ENCODE measurements at places on chromosomes 5 and 9.

DNA sequence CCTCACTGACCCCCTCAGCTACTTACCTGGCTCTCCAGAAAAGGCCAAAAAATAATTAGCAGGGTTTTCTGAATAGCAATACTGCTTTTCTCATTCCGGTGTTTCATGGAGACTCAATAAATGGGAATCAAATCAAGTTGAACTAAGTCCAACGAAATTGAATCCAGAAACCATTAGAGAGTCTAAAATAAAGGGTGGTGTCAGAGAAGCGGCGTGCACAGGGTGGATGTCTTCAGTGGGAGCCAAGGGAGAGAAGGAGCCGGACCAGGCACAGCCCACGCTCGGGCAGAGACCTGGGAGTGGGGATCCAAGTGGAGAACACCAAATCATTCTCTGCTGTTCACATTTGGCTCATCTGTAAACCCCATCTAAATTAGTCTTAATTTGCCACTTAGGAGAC lies 40.2 kb upstream of the WWC1 start:
- no peak for DNase-seq

- peak; percentile 68 for DNase-seq
These were observed 693 bp downstream of the DPYSL3 start for GRCh38 chr5:147509041-147509709.

DNA sequence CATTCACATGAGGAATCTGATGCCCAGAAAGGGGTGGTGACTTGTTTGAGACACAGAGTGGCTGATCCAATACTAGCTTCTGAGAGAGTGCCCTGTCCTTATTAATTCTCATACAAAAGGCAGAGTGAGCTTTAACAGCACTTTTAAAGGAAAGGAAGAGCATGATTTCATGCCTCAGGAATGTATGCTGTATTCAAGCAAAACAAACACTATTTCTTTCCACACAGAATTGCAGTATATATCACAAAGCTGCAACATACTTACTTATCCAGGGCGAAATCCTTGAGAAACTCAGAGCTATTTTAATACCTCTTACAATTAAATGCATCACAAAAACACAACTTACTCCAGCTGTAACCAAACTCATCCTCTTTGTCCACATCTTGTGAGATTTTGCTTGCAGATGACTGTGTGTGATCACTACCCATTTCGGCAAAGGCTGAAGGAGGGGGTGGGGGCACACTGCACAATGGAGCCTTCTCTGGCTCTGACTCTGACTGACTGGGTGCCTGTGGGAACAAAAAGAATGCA lies 139.8 kb downstream of the MPDZ start:
- DNase-seq = peak; percentile 46

GRCh38 chr9:137725598-137725997 lies 106.8 kb downstream of the EHMT1 start:
- DNase-seq = no peak

DNA sequence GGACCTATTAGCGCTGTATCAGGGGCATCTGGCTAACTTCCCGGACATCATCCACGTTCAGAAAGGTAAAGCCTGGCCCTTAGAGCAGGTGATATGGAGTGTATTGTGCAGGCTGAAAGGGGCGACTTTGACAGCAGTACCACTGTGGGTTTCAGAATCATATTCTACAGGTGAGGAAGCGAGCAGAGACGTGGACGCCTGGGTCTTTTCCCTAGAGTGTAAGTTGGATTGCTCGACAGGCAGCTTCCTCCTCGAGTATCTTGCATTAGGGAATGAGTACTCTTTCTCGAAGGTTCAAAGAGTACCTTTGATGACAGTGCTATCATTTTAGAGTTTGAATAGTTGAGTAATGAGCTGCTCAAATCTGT lies 1.9 kb downstream of the SNX18 start:
- no peak for DNase-seq

DNA sequence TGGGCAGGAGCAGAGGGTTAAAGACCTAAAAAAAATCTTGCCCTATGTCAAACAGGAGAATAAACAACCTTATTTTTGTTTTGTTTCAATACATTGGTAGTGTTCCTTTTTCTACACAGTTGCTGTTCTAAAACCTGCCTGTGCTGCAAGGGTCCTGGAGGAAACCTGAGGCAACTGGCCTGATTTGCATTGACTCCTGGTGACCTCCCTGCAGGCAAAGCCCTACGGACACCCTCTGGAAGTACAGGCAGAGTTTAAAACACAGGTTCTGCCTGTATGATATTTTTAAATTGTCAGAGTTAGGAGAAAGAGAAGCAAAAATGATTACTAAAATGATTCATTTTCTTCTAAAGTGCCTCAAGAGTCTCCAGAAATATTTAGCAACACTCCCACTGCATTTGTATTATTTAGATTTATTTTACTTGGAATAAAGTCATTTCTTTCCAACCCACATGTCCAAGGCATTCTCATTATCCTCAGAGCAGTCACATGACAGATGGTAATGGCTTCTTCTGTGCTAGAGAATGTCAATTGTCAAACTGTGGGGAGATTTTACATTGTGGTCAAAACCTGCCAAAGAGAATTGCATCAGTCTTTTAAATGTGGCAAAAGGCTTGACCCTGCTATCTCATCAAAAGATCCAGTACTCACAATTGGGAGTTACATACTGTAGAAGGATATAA lies 559.6 kb downstream of the CETN3 start:
- peak; percentile 21 for DNase-seq

- no peak for DNase-seq
These were observed 40.3 kb upstream of the TNFAIP8 start for GRCh38 chr5:119315516-119315949.

DNA sequence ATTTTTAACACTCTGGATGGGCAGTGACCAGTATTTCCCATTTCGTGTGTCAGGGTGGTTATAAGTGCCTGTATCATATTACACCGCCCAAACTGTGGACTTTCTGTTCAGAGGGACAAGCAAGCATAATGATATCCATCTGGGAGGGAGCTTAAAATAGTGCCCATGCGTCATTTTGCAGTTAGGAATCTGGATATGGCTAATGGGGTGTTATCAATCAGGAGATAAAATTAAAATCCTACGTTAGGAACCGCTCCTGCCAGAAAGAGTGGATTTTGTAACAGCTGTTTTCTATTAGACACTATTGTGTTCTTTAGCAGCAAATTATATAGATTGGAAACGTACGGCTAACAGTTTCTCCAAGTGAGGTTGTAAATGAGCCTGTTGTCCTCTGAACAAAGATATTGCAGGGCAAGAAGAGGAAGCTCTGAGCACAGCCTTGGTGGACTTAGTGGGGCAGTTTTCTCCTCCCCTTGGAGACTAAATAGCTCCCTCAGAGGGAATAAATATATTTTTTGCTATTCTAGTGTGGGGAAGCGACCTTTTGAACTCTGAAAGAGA lies 160.4 kb downstream of the SPATA31D1 start:
- peak; percentile 41 for DNase-seq

GRCh38 chr5:100550531-100551051 lies 15.4 kb downstream of the FAM174A start:
- DNase-seq = no peak

- no peak for DNase-seq
These were observed 43.2 kb downstream of the SEMA4D start for GRCh38 chr9:89454498-89455355.

DNA sequence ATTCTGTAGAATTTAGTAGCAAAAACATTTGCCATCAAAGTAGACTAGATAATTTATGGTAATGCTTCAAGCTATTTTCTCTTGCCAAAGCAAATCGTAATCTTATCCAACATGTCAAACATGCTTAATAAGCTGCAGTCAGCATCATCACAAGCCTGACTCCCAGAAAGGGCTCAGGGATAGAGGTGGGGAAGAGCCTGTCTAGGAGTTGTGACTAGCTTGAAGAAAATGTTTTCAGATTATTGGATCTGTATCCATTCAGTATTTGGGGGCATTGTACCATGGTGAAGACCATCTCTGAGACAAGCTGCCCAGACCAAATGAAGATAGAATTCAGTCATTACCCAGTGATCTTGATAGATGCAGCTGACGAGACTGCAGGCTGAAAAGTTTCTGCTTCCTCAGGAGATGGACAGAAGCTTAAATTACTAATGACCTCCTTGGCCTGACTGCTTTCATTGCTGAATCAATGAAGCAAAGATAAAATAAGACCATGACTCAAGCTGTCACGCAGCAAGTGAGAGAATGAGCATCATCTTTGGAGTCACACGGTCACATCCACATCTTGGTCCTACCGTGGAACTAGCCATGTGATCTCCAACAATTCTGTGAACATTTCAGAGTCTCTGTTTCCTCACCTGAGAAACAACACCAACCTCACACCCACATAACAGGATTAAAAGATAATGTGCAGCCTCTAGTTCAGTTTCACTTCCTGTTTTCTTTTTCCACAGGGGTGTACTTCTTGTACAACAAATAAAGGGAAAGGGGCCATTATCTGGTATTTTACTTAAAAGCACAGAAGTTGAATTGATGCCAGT lies 9.4 kb downstream of the ERAP2 start:
- no peak for DNase-seq

GRCh38 chr5:44506561-44506960 lies 117.3 kb upstream of the FGF10 start:
- DNase-seq = peak; percentile 20

DNA sequence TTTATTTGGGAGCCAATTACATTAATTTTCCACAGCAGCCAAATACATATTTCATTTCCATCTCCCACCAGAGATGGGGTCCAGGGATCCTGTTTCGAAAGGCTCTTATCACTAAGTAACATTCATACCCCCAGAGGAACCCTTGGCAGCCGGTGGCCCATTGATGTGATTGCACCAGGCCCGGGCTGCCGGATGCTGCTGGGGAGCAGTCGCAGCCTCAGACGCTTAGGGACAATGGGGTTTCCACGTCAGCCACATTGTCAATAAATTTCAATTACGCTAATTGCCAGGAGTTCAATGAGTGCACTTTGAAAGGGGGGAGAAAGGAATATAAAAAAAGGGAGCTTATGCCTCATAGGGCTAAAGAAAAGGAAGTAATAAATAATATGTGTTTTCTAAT lies 478.8 kb upstream of the ADAMTS16 start:
- DNase-seq = no peak

- DNase-seq = no peak
These were observed 8.5 kb upstream of the PPIC start for GRCh38 chr5:123044926-123045617.

GRCh38 chr9:69379270-69379982 lies 54.4 kb downstream of the ENTREP1 start:
- no peak for DNase-seq

DNA sequence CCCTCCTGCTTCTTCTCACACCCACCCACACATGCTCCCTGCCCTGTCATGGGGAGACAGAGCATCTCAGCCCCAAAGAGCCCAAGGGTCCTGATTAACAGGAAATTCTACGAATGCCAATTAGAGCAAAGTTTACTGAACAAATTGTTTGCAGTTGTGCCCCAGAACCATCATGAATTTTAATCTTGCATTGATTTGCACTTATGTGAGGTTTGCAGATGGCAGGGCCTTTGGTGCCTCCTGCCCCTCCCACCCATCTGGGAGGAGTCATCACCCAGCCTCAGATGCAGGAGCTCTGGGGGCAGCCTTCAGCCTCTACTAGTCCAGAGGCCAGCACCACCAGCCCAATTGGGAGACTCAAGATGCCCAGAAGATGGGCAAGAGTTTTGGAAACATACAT lies 80.8 kb downstream of the PCDH1 start:
- no peak for DNase-seq

DNA sequence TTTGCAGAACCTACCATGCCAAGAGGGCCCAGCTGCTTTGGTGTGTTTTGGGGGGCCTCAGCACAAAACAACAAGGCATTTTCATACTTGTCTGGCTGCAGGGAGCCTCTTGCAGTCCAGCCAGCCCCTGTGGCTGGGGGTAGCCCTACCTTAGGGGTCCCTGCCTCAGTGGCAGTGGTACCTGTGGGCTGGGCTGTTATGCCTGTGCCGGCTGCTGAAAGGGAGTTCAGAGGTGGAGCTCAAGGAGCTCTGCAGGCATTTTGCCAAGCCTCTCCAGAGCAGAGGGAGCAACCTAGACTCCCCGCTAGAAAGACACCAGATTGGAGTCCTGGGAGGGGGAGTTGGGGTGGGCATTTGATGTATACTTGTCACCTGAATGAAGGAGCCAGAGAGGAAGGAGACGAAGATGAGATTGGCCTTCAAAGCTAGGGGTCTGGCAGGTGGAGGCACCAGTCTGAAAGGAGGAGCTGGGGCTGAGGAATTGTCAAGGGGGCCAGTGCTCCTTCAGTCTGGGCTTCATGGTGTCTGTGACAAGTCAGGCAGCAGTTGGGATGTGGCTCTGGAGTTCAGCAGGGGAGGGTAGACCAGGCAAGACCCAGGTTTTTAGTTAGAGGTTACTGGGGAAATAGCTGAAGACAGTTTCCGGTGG lies 1.5 kb downstream of the SHROOM1 start:
- no peak for DNase-seq

GRCh38 chr5:85140471-85140870 lies 755.8 kb upstream of the EDIL3 start:
- no peak for DNase-seq

DNA sequence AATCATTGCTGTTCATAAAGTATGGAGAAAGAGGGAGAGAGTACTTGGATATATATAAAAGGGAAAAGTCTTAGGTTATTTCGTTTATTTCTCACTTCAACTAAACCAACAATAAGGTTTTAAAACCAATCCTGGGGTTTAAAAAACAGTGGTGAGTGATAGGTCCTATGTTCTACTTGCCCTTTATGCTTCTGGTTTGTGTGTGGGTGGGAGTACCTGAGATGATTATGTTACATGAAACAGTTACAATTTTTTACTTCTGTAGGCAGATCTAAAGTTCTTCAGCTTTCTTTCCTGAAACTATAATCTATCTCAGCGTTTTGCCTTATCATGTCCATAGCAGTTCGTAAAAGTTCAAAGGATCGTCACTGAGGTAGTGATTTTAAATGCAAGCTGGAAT lies 49.2 kb downstream of the STX17 start:
- DNase-seq = no peak

DNA sequence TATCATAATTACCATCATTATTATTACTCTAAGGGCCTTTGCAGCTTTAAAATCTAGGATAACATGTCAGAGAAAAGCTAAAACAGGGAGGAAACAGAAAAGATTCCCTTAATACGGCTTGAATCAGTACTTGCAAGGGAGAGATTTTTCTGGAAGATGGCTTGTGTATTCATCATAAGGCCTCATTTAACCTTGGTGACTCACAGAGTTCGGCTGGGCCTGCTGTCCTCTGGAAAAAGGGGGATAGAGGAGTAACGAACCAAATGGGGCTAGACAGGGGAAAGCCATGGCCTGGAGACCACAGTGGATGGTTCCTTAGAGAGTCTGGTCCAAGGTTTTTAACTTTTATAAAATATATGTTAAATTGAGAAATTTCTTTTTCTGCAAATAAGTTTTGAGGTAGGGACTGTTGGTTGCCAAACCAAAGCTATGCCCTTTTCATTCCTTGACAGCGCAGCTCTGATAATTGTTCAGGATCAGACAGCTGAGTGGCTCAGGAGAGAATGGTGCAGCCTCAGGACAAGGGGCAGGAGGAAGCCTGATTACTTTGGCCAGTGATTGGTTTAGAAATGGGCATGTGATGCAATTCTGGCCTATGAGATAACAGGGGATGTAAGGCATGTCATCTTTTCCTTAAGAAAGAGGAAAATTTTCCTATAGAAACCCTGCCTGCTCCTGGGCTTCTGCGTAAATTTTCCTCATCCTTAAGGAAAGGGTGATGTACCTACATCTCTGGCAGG lies 25.6 kb upstream of the GSN start:
- no peak for DNase-seq

GRCh38 chr5:69160651-69161050 lies 6.3 kb upstream of the CCNB1 start:
- no peak for DNase-seq

- no peak for DNase-seq
These were observed 297.6 kb downstream of the BRINP1 start for GRCh38 chr9:119071636-119072035.

Data from right hindlimb (tissue), 1 donor.